ENCODE measurements at places on chromosomes 3 and 15.

GRCh38 chr15:63462088-63462487 is 42.3 kb upstream of the USP3 start:
- no peak for DNase-seq

GRCh38 chr3:82281205-82281604 is 519.8 kb upstream of the GBE1 start:
- DNase-seq: no peak

DNA sequence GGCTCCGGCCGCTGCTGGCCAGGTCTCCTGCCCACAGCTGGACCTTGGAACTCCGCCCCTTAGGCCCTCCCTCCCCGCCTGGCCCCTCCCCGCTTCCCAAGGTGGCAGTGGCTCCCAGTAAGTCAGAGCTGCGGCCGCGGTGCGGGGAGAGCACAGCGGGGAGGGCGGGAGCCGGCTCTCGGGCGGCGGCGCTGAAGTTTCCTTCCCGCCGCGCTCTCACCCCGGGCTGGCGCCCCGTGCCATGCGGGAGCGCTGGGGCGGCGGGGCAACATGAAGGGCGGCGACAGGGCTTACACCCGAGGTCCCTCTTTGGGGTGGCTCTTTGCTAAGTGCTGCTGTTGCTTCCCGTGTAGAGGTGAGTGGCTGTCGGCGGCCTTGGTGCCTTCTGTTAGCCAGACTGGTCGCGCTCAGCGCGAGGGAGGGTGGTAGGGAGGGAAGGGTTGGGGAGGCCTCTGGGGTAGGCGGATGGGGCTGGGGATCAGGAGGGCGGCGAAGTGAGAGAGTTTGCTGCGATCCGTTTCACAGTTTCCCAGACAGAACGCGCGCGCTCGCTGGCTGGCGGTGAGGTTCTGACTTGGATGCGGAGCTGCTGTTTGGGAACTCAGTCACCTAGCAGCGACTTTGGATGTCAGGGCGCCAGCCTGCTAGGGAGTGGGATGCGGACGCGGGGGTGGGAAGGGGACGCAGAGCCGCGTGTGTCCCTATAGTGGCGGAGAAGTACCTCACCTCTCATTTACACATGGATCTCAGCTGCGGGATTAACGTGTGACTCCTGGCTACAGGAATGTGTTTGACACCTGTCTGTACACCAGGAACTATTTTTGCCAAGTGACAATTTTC is 145.5 kb upstream of the UMPS start:
- DNase-seq: no peak

GRCh38 chr3:177944228-177944661 is 592.0 kb upstream of the KCNMB2 start:
- DNase-seq: no peak

GRCh38 chr15:85545185-85545584 is 164.8 kb downstream of the AKAP13 start:
- DNase-seq: no peak

- no peak for DNase-seq
Measured at GRCh38 chr3:195692354-195692685, 28.5 kb upstream of the MUC20 start.

DNA sequence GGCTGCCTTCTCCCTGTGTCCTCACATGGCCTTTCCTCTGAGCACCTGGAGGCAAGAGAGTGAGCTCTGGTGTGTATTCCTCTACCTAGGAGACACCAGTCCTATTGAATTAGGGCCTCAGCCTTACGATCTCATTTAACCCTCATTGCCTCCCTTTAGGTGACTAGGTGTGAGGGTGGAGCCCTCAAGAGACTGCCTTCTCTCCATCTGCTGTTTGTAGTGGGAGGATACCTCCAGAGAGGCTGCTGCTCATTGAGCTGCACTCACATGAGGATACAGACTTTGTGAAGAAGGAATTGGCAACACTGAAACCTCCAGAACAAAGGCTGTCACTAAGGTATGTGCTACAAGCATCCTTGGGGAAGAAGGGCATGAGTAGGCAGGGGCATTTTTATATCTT is at the start of gene CCR8:
Gene CCR8, plus strand, starts transcription at position 217 of the 400 bp plus-strand sequence. CDS start 2,623 bp downstream, outside the sequence.
- no peak for DNase-seq

DNA sequence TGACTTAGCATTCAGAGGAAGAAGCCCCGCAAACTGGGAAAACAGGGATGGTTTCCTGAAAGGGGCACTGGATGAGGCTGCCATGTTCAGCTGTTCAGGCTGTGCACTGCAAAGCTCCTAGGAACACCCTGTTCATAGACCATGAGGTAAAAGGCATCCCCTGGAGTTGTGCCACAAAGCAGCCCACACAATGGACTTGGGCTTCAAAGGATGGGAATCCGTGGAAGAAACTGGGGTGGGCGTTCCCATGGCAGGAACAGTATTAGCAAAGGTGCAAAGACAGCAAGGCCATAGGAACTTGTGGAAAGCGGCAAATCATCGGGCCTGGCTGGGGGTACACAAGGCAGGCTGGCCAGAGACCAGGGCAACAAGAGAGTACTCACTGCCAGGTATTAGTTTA is 8.9 kb downstream of the OXTR start:
- no peak for DNase-seq

GRCh38 chr15:62094388-62094787 is 27.6 kb downstream of the C2CD4A start:
- DNase-seq: no peak

DNA sequence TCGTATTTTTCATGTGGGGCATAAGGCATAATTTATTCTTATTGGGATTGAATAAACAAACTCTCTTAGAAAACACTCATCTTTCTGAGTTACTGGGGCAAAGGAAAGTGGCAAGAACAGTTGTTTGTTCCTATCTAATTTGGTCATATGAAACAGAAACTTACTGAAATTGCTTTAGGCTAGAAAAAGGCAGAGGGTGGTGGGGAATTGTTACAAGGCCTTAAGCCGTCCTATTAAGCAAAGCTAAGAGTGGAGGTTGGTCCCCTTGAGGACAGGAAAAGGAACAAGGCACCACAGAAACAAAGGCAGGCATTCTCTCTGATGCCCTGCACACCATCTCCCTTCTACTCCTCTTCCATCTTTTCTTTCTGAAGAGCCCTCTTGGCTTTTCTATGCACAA is 830.9 kb downstream of the EDEM1 start:
- DNase-seq: no peak

GRCh38 chr15:43799945-43800285 is at the start of gene SERINC4:
Gene SERINC4 (minus strand): TSS chr15:43800220. CDS start chr15:43799986, 234 bp downstream.
- no peak for DNase-seq

DNA sequence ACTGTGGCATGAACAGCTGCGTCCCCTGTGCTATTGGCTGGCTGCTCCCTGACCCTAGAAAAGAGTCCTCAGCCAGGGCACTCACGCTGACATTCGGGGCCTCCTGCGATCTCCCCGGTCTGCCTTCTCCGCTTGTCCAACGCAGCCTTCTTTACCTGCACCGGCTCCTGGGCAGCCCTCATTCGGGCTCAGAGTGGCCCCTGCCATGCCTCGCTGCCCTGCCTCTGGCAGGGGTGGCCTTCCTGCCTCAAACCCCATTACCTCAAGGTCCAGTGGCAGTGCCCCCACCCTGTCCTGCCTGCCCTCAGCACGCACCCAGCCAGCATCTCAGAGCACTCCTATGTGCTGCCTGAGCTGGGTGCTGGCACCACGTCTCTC is 86.5 kb downstream of the TBC1D2B start:
- no peak for DNase-seq

GRCh38 chr3:141412936-141413354 is 44.6 kb downstream of the ZBTB38 start:
- DNase-seq: no peak

DNA sequence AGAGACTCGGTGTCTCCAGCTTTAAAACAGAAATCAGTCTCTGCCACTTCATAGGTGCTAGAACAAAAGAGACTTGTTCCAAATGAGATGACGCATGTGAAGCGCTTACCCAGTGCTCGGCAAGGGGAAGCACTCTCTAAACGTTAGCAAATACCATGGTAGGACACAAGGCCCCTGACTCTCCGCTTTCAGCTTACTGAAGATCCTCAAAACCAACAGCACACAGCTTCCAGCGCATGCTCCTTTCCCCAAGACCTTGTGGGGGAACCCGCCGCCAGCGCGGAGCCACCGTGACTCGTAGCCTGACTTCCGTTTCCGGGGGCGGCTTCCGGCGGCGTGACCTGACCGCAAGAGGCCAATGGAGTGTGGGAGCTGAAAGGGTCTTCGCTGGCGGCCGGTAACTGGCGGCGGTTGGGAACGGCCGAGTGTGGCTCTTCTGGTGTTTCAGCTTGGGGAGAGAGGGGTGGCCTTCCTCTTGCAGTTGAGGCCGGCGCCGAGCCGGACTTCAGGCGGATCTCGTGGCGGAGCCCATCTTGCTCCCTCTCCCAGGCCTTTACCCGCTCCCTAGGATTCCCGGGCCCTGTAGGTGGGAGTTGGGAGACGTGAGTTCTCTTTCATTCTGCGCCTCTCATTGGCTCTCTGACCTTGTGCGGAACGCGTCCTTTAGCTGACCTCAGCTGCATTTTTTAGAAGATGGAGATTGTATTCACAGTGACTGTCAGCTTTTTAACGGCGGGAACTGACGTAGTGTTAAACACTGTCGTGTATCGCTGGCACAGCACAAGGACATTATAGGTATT is at the start of gene THUMPD3:
Gene THUMPD3, plus strand, starts transcription at position 324 of the 800 bp plus-strand sequence. CDS start 2,015 bp downstream, outside the sequence.
- DNase-seq: peak; percentile 53

- no peak for DNase-seq
Measured at GRCh38 chr3:188054541-188054940, 99.4 kb upstream of the LPP start.

GRCh38 chr15:56537881-56538280 is 72.9 kb upstream of the MNS1 start:
- no peak for DNase-seq

DNA sequence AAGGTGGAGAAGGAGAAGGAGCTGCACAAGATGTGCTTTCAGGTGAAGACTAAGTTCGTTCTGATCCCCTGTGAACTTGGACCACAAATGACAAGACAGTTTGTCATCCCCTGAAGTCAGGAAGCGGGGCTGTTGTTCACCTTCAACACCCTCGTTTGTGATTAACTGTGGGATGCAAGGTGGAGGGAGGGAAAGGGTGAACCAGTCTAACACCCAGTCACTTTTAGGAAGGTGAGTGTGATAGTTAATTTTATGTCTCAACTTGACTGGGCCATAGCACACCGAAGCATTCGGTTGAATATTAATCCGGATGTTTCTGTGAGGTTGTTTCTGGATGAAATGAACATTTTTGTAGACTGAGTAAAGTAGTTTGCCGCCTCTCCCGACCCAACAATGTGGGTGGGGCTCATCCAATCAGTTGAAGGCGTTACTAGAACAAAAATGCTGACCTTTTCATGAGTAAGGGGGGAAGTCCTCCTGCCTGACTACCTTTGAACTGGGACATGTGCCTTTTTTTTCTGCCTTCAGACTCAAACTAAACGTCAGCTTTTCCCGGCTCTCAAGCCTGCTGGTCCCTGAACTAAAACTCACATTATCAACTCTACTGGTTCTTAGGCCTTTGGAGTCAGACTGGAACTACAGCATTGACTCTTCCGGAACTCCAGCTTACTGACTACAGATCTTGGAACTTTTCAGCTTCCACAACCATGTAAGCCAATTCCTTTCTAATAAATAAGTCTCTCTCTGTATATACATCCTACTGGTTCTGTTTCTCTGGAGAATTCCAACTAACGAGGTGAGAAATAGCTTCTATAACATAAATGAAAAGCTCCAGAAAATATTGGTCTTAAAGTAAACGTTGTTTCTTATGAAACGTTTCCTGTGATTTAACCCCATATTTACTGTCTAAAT is 264.0 kb upstream of the SLITRK3 start:
- DNase-seq: no peak

DNA sequence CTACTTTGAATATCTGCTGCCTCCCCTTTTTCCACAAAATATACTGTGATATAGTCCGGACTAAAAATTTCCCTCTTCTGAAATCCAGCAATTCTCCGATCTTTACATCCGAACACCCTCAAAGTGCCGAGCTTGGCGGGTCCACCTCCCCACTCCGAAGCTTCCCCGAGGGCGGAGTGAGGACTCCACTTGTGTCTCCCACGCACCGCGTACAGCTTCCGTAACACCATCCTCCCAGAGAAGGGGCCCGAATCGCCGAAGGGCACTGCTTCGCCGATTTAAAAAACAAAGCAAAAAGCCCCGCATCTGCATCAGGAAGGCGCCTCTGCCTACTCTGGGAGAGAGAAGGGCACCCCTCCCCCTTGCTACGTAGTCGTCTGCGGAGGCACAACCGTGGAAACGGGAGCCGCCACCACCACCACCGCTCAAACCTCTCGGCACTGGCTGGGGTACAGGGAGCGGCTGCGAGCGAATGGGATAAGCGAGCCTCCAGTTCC is 551 bp downstream of the NCBP2 start:
- peak; percentile 21 for DNase-seq

DNA sequence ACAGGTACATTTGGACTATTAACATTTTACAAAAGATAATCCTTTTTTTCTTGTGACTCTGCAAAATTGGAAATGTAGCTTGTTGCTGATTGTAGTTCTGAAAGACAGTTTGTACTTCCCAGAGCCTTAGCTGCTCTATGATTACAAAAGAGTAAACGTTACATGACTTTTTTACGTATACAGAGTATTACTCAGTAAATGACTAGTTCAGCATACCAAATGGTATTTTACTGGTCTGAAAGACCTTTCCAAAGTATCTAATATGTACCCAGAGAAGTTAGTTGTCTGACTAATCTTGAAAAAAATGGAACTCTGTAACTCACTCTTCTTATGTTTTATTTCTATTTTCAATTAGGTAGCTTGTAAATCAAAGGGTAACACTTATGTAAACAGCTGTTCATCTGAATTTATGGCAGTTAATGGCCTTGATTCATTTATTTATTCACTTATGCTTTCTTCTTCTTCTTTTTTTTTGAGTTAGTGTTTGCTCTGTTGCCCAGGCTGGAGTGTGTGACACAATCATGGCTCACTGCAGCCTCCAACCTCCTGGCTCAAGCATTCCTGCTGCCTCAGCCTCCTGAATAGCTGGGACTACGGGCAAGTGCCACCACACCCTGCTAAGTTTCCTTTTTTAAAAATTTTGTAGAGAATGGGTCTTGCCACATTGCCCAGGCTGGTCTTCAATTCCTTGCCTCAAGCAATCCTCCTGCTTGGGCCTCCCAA is 151.7 kb downstream of the C3orf38 start:
- DNase-seq: no peak

GRCh38 chr15:93649691-93650235 is 560.8 kb upstream of the RGMA start:
- no peak for DNase-seq

DNA sequence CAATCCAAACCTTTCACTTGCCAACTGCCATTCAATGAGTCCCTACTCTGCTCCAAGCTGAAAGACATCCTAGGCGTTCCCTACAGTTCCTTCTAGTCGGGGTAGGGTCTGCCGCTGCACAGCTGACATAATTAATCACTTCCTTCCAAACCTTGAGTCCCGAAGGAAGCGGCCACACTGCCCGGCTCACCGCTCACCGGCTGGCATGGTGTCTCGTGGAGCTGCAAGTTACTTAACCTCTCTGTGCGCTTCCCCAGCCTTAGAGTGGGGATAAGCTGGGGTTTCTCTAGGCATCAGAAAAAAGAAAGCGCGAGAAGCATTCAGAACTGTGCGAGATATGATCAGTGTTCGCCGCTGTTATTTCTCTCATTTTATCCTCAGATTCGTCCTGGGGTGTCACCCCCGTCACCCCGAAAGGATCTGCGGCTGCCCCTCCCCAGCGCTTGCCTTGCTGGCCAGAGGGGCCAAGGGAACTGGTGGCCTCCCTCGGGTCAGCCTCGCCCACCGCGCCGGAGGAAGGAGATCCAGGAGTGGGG is 748 bp downstream of the MRPS25 start:
- DNase-seq: no peak
